Activated naive CD4-positive, alpha-beta T cell (primary cell): ENCODE measurements at places on chromosomes 6 and 20.

- no peak for DNase-seq
These were observed 19.7 kb upstream of the GTSF1L start for GRCh38 chr20:43746344-43747137.

- no peak for DNase-seq
These were observed 304.6 kb downstream of the CDH4 start for GRCh38 chr20:61556673-61557072.

GRCh38 chr20:59587570-59587969, 16.8 kb upstream of the PHACTR3 start:
- no peak for DNase-seq

DNA sequence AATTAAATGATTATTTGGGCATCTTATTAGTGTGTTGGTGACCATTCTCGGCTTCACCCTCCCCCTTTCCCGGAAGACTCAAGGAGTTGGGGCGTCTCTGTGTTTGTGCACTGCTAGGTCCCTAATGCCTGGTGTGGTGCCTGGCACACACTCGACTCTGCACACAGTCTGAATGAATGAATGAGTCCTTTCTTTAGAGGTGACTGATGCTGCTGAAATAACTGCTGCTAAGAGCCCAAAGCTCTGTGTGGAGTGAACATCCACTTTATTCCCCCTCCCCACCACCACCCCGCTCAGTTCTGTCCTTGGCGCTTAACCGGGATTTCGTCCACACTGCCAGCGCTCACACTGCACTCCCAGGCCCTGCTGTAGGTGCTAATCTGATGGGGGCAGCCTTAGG, 1.2 kb upstream of the PHACTR3 start:
- DNase-seq, result no peak

- no peak for DNase-seq
These were observed 42.0 kb upstream of the HIVEP1 start for GRCh38 chr6:11970114-11970513.

GRCh38 chr6:81683912-81684311, 68.6 kb downstream of the TENT5A start:
- DNase-seq, result no peak

GRCh38 chr6:108653949-108654348, 93.2 kb downstream of the FOXO3 start:
- no peak for DNase-seq

GRCh38 chr20:61259741-61260140, 7.7 kb downstream of the CDH4 start:
- DNase-seq, result no peak

DNA sequence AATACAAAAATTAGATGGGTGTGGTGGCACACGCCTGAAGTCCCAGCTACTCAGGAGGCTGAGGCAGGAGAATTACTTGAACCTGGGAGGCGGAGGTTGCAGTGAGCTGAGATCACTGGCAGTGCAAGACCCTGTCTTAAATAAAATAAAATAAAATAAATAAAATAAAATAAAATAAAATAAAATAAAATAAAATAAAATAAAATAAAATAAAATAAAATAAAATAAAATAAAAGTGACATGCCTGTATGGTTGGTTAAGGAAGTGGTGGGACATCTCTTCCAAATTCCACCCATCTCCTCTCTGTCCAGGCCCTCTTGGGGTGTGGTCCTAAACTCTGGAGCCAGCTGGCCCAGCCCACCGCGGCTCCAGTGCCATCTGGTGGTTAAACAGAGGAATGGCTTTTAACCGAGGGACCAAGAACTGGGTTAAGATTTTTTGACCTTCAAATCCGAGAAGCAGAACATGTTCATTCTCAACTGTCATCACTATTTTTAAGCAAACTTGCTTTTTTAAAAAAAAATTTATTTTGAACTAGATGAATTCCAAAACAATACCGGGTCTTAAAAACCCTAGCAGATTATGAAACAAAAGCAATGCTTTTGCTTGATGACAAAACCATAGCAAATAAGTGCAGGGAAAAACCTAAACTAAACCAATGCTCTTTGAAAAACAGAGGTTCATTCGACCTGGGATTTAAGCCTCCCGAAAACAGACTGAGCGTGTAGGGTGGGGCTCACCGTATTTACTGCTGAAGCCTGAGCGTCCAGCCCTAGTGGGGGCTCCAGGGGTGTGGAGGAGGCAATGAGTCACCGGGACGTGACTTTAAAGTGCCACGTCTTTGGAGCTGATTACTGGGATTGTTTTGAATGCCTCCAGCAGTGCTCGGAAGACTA, 68.8 kb downstream of the CDC5L start:
- no peak for DNase-seq
